ENCODE measurements at places on chromosomes 7 and 10.

DNA sequence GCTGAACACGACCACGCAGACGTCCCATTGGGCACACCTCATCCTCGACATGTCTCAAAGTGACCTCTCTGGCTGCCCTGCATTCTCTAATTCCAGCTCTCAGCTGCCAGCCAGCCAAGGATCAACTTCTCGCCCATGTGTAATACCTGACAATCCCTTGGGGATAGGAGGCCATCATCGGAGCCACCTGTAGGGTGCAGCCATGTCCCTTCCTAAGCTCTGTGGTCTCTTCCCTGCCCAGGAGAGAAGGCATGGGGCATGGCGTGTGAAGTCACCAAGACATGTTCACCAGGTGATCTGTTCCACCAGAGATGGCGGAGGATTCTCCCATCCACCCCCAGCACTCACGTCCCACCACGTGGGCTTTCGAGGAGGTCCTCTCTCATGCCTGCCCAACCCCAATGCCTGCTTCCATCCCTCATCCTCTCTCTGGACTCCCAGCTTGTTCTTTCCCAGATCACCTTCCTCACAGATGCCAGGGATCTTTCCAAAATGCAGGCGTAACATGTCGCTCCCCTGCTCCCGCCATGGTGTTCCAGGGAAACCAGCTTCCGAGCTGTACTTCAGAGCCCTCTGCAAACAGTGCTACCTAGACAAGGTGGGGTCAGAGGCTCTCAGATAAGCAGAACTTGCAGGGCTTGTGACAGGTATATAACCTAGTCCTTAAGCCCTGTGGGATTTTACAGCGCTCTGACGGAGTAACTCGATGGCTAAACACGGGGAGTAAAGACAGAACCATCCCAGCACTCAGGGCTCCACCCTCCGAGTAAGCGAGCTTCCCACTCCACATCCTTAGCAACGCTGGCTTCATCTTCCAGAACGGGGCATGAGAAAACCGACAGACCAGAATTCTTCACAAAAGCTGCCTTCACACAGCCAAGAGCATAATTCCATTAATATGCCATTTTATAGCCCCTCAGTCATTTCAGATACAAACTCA, 41.1 kb downstream of the BRI3 start:
- no peak for DNase-seq

DNA sequence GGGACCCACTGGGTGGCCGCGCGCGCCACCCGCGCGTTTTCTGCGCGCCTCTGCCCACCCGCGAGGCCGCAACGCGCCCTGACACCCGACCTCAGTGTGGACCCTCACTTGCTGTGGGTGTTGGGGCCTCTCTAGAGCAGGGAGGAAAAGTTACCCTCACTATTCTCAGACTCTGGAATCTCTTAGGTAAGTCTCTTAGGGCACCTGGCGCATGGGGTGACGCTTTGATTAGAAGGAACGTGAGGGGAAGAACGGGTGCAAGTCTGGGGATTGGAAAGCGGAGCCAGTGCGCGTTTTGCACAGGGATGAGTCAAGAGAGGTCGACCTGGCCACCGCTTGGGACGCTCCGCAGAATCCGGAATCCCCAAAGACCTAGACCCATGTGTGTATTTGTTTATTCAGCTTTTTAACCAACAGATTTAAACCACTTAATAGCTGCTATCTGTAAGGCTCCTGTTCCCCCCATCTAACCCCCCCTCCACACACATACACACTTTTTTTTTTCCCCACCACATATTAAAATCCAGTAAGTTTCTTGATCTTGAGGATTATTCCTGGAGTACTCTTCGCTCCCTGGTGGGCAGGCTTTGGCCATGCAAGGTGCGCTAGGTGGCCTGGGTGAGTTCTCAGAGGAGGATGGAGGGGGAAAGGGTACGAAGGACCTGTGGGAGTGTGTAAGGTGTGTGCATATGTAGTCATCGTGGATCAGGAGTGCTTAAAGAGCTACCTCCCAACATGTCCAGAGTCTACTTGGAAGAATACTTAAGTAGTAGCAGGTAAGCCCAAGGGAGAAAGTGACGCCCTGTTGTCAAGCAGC, 169.1 kb upstream of the PPP1R3A start:
- DNase-seq = no peak

GRCh38 chr7:97722386-97722785, 9.5 kb upstream of the TAC1 start:
- no peak for DNase-seq

DNA sequence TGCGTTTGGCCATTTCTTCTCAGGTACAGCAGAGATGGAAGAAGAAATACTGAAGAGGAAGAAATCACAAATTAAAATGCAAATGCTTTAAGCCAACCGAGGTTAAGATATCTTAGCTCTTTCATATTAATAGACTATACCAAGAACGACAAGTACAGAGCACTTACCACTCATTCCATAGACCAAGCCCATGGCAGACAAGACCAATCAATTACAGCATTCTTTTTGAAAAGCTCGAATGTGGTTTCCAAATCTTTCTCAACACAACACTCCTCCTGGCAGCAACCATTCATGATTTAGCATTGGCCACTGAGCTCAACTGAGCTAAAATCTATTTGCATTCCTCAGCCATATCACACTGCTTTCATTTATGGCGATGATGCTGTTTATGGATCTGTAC, 2.7 kb downstream of the ASAH2 start:
- no peak for DNase-seq

GRCh38 chr10:96706331-96706853, 13.9 kb downstream of the PIK3AP1 start:
- no peak for DNase-seq

DNA sequence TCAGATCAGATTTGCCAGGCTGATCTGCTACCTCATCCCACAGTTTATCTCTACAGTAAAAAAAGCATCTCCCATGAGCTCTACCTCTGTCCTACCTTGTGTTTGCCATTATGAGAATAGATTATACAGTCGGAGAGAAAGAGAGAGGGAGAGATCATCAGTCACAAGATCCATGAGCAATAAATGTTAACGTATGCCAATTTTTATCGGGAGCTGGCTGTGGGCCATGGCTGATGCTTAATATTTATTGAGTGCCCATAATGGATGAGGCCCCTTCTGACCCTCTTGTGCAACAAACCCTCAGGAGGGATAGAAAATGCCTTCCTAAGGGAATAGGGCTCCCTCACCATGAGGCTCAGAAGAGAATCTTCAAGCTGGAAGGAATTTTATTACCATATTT, 52.8 kb downstream of the C10orf90 start:
- no peak for DNase-seq

GRCh38 chr10:23829556-23829955, 379.4 kb upstream of the KIAA1217 start:
- no peak for DNase-seq

DNA sequence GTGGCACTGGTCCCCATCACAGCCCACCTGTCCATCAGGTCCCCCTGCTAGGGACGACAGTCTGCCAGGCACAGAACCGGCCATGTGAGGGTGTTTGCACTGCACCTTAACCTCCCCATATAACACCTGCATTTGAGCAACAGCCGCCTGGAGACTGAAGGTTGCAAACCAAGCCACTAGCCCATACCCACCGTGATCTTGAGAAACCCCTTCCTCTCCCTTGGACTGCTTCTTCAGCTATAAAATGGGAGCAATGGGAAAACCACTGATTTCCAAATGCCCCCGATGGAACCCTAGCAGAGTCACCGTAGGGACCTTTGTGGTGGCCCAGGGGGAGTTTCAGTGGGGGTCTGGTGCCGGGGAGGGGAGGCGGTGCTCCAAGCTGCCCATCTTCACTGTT, 120.1 kb downstream of the NPTX2 start:
- DNase-seq = no peak

DNA sequence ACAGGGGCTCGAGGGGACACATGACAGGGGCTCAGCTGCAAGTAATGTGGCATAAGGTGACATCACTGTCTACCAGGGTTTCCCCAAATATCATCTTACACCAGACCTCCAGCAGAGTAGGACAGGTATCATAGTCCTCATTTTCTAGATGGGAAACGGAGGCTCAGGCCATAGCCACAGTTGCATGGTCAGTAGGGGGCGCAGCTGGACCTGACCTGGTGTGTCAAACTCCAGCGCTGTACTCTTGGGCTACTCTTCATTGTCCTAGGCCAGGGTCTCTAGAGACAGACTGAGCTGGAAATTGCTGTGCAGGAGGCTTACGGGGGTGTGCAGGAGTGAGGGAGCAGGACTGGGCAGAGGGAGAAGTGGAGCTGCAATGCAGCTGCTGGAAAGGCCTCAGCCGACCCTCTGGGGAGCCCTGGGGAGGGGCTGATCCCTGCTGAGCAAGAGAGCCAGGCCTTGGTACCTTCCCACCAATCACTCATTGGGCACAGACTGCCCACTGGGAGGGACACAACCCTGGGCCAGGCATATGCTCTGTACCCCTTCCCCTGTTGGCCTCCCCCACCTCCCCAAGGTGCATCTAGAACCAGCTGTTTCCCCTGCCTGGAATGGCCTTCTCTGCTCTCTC, 89.9 kb downstream of the CDH23 start:
- DNase-seq = peak; percentile 15

GRCh38 chr7:41247143-41247865, 455.6 kb downstream of the INHBA start:
- no peak for DNase-seq

DNA sequence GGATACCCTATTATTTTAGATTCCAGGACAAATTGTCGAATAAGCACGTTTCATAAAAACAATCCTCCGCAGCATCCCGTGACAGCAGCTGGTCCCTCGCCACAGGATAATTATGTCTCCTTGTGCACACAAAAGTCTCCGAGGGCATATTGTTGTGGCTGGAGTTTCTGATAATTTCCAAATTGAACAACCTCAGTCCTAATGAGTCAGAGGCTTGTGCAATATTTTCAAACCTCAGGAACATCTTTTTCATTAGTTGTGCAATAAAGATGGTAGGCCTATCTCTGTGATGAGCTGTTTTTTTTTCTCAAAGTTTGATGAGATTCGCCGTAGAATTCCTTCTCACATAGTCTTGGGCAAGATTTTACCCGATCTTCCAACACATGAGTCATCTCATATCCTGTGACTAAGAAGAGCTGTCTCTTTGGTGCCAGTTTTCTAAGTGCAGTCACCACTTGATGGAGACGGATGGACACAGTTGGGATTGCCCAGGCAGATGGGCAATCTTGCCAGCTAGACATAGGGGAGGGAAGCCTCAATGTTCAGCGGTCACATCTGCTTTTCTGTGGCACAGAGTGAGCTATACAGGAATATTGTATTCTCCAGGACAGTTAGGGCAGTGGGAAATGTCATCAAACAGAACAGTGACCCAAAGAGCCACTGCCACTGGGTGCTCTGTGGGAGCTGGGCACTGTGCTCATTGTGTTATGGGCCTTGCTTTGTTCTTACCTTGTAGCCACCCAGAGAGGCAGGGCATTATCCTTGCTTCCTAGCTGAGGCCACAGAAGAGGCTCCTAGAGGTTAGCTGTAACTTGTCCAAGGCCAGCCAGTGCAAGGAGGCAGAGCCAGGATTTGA, 7.8 kb downstream of the HTRA1 start:
- no peak for DNase-seq

DNA sequence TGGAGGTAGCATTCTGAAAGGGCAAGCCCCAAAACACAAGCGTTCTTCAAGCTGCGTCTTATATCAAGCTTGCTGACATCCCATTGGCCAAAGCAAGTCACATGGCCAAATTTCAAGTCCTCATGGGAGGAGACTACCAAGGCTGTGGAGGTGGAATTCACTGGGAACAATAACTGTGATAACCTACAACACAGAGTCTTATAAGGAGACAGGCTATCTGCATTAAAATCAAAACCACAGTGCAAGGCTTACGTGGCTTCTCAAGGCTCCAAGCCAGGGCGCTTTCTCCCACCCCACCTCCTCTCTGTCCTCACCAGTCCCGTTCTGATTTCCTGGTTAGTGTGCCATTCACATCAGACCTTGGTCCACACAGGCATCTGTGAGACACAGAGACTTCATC, 39.4 kb downstream of the ADRB1 start:
- DNase-seq = no peak

DNA sequence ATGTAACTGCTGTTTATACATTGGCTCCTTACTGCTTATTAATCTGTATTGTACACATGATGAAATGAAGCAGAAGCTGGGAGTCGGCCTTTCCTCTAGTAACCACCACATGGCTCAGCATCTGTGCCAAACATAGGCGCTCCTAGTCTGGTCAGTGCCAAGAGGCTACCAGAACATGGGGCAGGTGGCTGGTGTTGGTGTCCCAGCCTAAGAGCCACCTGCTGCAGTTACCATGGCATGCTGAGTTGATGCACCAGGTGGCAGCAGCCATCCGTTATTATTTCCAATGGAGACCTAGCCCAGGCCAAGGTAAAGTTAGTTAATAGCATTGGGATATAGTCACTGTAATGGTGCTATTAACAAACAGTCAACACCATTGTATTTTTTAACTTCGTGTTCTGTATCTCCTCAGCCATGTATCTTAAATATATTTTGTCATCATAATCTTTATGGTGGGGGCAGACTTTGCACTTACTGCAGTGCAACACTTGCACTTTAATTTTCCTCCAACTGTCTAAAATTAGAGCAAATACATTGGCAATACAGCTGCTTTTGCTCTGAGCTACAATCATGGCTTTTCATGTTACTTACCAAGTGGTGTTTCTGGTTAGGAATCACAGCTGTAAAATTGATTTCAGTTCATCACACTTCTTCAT, 33.1 kb downstream of the HBP1 start:
- peak; percentile 26 for DNase-seq

- no peak for DNase-seq
Observed at GRCh38 chr10:49080071-49080470, 35.3 kb downstream of the VSTM4 start.

GRCh38 chr7:76358011-76358480, 745 bp downstream of the YWHAG start:
- DNase-seq = peak; percentile 45

- DNase-seq = no peak
Observed at GRCh38 chr7:35718047-35718446, 23.1 kb upstream of the HERPUD2 start.

- no peak for DNase-seq
Observed at GRCh38 chr10:59870152-59870551, 36.2 kb downstream of the CCDC6 start.

DNA sequence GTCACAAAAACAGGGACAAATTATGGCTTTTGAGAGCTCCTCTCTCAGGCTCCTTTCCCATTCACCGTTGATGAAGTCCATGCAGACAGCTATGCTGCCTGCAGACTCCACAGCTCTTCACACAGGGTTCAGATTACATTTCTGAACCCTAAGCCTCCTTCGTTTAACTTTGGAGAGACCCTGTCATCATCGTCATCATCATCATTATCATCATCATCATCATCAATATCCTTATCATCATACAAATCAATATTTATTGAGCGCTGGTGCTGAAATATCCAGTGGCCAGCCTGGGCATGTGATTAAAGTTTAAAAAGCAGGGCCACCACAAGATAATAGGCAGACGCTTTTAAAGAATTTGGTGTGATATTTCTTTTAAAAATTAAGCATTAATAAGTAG, 66.6 kb downstream of the FRMPD2 start:
- DNase-seq = no peak

GRCh38 chr10:372566-372965, 237.3 kb downstream of the ZMYND11 start:
- no peak for DNase-seq

DNA sequence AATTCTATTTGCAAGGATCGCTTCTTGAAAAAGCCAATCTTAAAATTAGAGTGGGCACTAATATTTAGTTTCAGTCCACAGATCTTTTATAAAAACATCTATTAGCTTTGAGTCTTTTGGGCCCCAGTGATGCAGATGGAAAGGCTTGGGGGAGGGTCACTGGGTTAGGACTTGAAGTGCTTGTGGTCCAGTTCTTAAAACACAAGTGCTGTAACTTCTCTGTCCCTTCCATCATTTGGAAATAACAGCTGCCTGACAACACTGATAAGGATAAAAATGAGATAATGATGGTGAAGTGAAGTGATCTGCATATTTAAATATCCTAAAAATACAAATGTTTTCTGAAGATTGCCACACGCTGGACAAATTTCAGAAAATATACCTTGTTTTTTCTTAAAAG, 37.1 kb upstream of the ZRANB1 start:
- no peak for DNase-seq

Measured in CD4-positive, alpha-beta T cell treated with Interleukin-12 subunit alpha and Interleukin-12 subunit beta, for 1 hour (primary cell).